CD8-positive, alpha-beta memory T cell (primary cell): ENCODE measurements at places on chromosomes 6 and 20. TPM values are rescaled to one million over a fixed set of nuclear protein-coding genes. Genes with fewer than 3 reads are reported as not detected.

DNA sequence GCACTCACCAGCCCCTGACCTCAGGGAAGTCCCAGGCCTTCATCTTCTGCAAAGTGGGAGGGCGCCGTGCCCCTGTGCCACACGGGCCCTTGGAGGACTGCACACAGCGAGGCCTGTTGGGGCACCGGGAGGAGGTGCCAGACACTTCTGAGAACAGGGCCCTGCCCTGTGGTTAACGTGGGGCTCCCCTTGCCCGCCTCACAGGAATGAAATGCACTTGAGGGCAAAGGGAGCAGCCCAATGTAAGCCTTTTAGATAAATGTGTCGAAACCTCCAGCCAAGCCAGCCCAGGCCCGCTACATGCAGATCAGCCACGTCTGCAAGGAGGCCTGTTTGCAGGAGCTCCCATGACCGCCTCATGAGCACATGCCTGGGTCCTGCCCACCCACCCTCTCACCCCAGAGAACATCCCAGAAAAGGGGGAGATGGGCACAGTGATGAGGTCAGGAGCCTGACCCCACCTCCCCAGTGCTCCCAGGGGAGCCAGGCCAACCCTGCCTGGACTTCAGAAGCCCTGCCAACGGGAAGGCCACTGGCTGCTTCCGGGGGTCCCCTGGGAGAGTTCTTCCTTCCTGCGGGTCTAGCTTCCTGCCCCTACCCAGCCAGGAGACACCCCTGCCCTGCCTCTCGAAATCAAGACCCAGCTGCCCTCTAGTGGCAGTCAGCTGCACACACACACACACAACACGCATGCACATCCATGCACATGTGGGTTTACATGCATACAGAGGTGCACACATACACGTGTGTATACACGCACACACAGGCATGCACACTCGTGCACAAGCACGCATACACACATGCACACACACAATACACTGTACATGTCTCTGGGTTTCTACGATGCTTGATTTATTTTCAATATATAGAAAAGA is 178.7 kb downstream of the TAF4 start:
- no peak overlapping the region for H3K4me3 ChIP-seq
- H3K36me3 ChIP-seq, result no peaks in the 10 kb centered on the region
- no peaks in the 10 kb centered on the region for H3K27me3 ChIP-seq
- peak; percentile 13 for DNase-seq

GRCh38 chr20:9025643-9026042 is 43.2 kb upstream of the PLCB4 start:
- H3K4me3 ChIP-seq, result no peak overlapping the region
- no peaks in the 10 kb centered on the region for H3K27me3 ChIP-seq
- no peak overlapping the region for H3K27ac ChIP-seq
- no peaks in the 10 kb centered on the region for H3K36me3 ChIP-seq
- no peaks in the 10 kb centered on the region for H3K4me1 ChIP-seq

TEAD3 gene
- 0.90 TPM for total RNA-seq

- no peaks in the 10 kb centered on the region for H3K36me3 ChIP-seq
- H3K4me1 ChIP-seq, result no peaks in the 10 kb centered on the region
- H3K4me3 ChIP-seq, result no peak overlapping the region
- DNase-seq, result no peak
- no peaks in the 10 kb centered on the region for H3K27me3 ChIP-seq
- H3K27ac ChIP-seq, result no peak overlapping the region
Observed at GRCh38 chr20:11267131-11267761, 593.4 kb upstream of the JAG1 start.

- H3K36me3 ChIP-seq, result no peaks in the 10 kb centered on the region
- no peak for DNase-seq
- H3K27me3 ChIP-seq, result no peaks in the 10 kb centered on the region
- no peak overlapping the region for H3K4me3 ChIP-seq
Observed at GRCh38 chr20:38325905-38326304, 20.4 kb upstream of the LBP start.

DNA sequence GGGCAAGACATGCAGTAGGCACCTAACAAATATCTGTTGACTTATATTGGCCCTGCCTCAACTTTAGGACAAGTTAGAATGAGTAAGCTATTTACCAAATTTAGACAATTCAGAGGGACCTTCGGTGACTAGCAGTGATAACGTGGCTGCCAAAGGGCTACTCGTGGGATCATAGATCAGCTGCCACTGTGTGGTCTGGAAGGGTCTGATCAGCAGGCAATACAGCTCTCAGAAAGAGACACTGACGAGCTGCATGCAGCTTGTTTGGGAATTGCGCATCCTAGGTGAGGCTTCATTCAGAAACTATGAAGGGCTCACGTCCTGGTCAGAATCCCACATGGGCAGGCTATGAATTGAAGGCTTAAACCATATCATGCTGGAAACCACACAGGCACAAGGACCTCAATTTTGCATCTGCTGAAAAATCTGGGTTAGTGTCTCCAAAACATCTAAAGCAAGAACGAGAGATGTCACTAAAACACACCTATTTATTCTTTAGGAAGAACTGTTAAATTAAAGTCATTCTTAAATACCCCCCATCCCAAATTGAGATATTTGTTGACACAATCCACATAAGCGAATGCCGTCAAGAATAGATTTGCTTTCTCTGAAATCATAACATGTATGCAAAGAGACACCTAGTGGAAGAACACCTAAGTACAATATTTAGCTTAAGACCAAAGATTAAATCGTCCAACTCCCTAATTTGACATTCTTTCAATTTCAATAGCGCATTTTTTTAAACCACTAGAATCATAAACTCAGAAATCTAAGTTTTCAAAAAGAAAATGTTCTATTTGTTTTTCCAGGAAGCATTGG is 79.6 kb downstream of the IPCEF1 start:
- H3K27me3 ChIP-seq, result no peaks in the 10 kb centered on the region
- no peaks in the 10 kb centered on the region for H3K36me3 ChIP-seq
- H3K27ac ChIP-seq, result no peak overlapping the region
- peaks cover 15% of the 10 kb centered on the region for H3K4me1 ChIP-seq
- DNase-seq, result peak; percentile 57

NKX2-4 gene
- total RNA-seq, result not detected

DNA sequence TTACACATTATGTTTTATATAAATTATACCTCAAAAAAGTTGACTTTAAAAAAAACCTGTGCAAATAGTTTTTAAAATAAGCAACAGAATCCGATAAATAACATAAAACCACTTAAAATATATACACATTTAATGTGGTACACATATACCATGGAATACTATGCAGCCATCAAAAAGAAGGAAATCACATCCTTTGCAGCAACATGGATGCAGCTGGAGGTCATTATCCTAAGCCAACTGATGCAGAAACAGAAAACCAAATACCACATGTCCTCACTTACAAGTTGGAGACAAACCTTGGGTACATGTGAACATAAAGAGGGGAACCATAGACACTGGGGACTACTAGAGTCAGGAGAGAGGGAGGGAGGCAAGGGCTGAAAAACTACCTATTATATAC is 4.0 kb upstream of the DEFB121 start:
- H3K4me3 ChIP-seq, result no peak overlapping the region
- no peaks in the 10 kb centered on the region for H3K4me1 ChIP-seq
- no peaks in the 10 kb centered on the region for H3K36me3 ChIP-seq
- no peak overlapping the region for H3K27ac ChIP-seq
- no peaks in the 10 kb centered on the region for H3K27me3 ChIP-seq
- no peak for DNase-seq

DNA sequence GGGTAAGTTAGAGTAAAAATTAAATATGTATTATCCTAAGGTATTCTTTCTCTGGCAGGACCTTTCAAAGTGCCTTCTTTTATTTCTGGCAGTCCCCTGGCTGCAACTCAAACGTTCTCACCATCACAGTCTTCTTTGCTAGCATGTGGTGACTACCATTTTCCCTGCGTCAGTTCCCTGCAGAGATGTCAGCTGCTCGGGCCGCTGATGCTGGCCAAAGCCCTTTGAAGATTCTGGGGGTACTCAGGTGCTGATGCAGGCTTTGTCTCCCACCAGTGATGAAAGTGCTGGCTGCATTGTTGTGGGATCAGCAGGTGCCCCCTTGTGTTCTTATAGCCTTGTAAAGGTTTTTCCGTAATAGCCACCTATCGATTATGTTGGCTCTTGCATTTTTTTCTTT is 140.1 kb downstream of the BTBD3 start:
- no peak overlapping the region for H3K27ac ChIP-seq
- no peaks in the 10 kb centered on the region for H3K4me1 ChIP-seq
- no peaks in the 10 kb centered on the region for H3K36me3 ChIP-seq

- no peak for DNase-seq
- H3K27me3 ChIP-seq, result no peaks in the 10 kb centered on the region
- H3K4me3 ChIP-seq, result no peak overlapping the region
- H3K27ac ChIP-seq, result no peak overlapping the region
- H3K4me1 ChIP-seq, result no peaks in the 10 kb centered on the region
- H3K36me3 ChIP-seq, result no peaks in the 10 kb centered on the region
Observed at GRCh38 chr6:167472148-167472547, 147.3 kb downstream of the TTLL2 start.

- no peaks in the 10 kb centered on the region for H3K27me3 ChIP-seq
- no peak overlapping the region for H3K27ac ChIP-seq
- H3K4me1 ChIP-seq, result peaks cover 24% of the 10 kb centered on the region
- no peak overlapping the region for H3K4me3 ChIP-seq
Observed at GRCh38 chr6:106539936-106540335, 89.4 kb downstream of the RTN4IP1 start.

DNA sequence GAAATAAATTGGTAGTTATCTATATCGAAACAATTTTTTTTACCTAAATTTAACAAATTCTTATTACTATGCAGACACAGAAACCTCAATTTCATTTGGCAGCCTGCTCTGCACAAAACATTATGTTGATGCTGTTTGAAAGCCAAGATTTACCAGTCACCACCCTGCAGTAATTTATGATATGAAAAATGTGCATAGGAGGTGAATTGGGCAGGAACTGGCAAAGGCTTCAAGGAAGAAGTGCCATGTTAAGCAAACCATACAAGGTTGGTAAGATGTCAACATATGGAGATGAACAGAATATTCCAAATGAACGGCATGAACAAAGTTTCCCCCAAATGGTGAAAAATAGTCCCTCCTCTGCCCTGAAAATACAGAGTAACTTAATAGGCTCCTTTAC is 54.2 kb upstream of the TAB2 start:
- H3K36me3 ChIP-seq, result no peaks in the 10 kb centered on the region
- DNase-seq, result no peak
- peaks cover 29% of the 10 kb centered on the region for H3K4me1 ChIP-seq
- no peak overlapping the region for H3K27ac ChIP-seq
- no peaks in the 10 kb centered on the region for H3K27me3 ChIP-seq

DNA sequence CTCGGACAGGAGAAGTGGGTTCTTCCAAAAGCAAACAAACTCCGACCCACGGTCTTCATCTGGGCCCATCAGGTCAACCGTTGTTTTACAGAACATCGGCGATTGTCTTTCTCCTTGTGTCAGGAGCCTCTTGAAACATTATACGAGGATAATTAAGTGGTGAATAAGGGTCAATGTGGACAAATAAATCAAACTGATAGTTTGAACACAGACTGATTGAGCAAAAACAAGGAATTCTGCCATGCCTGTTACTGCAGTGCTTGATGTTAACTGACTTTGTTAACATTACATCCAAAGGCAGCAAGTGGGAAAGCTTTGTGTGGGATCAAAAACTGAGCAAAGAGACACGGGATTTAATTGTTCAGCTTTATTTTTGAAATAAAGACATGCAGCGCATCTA is 101.1 kb upstream of the IFNGR1 start:
- no peak overlapping the region for H3K4me3 ChIP-seq
- no peaks in the 10 kb centered on the region for H3K4me1 ChIP-seq
- no peak overlapping the region for H3K27ac ChIP-seq
- H3K36me3 ChIP-seq, result no peaks in the 10 kb centered on the region
- H3K27me3 ChIP-seq, result no peaks in the 10 kb centered on the region
